Activated CD4-positive, CD25-positive, alpha-beta regulatory T cell treated with anti-CD3 and anti-CD28 coated beads, Interleukin-2, amount 50 U/mL, for 72 hours (primary cell): ENCODE measurements at places on chromosomes 13 and 19.

GRCh38 chr19:36030264-36031148, 2.2 kb downstream of the CLIP3 start:
- no peak for DNase-seq

GRCh38 chr13:97353927-97354675, 79.9 kb upstream of the RAP2A start:
- DNase-seq, result no peak

DNA sequence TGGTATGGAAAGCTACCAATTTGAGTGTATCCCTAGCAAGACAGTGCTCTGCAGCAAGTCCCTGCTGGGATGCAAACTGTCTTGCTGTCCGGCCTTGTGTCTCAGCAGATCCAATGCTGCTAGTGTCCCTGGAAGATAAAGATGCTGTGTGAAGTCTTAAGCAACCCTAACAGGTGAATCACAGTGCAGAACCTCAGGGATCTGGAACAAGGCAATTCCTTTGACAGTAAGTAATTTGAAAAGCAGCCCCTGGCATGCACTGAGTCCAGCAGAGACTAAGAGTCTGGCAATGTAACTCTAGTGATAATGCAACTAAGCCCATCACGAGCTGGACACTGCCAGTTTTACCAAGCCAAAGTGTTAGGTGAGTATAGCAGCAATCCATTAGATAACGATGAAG, 1.7 kb upstream of the UCHL3 start:
- DNase-seq, result no peak

DNA sequence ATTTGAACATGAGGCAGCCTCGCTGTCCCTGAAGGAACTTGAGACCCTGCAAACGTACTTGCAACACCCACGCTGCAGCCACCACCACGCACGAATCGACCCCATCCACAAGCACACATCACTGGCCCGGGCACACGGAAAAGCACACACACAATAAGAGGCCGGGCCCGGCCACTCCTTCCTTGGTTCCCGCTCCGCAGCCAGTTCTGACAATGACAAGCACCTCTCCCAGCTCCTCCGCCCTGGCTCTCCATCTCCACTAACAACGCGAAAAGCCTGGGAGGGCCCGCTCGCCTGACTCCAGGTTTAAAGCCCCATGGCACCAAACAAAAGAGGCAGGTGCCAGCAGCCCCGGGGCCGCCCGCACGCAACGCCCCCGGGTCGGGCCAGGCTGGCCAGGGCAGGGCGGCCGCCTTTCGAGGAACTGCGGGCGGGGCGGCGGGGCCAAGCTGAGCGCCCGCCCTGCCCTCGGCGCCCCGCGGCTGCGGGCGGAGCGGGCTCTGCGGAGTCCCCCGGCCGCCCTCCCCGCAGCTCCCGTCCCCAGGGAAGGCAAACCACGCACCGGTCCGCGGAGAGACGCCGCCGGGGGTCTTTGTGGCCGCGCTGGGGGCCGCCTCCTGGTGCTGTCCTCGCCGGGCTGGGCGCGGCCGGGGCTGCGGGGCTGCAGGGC, 495 bp downstream of the DCLK1 start:
- DNase-seq, result no peak

DNA sequence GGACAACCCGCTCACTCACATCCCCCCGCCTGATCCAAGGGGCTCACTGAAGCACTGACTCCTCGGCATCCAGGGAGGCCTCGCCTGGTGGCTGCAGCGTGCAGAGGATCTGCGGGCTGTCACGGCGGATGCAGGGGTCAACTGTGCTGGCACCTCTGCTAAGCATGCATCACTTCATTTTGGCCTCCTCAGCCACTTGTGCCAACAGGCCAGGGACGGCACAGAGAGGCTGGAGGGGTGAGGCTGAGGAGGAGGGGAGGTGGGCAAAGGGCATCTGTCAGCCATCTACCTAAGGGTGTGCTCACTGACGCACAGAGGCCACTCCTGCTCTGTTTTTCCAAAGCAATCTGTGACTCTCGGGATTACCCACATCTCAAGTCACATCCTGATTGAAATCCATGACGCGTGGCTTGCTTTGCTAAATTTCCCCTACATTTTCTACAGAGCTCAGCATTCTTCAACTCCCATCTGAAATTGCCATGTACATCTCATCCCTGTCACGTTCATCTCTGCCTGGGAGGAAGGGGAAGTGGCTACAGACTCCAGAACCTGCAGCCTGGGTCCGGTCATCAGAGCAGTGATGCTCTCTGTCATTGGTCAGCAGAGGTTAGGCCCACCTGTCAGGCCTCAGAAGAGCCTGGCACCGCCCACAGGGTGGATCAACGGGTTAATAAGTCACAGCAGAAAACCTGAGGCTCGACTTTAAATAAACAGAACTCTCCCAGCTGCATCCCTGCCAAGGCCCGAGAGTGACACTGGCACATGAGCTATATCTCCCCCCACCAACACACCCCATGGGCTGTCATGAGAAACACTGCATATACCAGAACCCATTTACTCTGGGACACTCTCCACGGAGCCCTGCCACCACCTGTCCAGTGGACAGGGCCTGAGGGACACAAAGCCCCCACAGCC, 17.6 kb downstream of the ELL start:
- no peak for DNase-seq

GRCh38 chr13:50979187-50979586, 69.6 kb downstream of the RNASEH2B start:
- no peak for DNase-seq

DNA sequence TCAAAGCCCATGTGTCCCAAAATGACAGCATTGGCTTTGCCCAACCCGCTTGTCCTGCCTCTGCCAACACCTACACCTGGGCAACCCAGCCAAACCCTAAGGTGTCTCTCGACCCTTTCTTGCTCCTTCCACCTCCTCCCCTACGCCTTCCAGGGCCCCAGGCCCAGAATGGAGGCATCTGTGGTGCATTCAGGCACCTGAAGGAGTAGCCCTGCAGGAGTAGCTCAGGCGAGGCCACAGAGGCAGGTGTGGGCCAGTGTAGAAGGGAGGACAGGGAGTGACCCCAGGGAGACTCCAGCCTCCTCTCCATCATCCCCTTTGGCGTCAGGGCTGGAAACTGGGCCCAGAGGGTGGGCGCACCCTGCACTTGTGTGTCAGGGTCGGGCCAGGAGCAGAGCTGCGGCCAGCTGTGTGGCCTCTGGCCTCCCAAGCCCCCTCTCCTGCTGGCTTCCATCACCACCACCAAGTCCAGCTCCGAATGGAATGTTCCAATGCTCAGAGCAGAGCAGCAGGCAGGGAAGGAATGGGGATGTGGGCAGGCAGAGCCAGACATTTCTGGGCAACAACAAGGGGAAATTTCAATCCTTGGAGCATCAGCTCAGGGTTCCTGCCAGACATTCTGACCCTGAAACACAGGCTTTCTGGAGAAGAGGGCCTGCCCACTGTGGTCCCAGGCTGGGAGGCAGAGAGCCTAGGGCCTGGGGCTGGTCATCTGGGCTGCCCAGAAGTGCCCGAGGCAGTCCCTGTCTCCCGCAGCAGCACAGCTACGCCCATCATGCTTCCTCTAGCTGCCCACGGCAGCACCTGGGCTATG, 16.4 kb downstream of the PLEKHF1 start:
- DNase-seq, result no peak

DNA sequence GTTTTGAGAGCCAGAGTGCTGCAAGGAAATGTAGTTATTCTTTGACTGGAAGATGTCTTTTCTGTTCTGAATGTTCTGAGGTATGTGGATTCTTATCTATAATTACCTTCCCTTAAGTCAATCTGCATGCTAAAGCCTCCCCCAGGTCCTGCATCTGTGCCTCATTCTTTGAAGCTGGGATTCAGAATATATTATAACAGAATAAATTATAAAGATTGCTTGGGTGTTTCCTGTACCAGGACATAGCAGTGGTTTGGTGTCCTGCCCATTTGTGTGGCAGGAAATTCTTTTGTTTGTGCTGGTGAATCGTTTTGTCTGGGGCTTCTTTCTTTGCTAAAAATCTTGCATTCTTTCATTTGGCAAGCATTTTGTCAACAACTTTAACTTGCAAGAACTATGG, 60.2 kb downstream of the ITGBL1 start:
- DNase-seq, result no peak

GRCh38 chr13:43482026-43482425, 304.7 kb downstream of the ENOX1 start:
- DNase-seq, result no peak

GRCh38 chr13:43153436-43154090, 130.2 kb downstream of the DNAJC15 start:
- no peak for DNase-seq

GRCh38 chr13:99689955-99690354, 188.7 kb downstream of the TM9SF2 start:
- DNase-seq, result no peak

- no peak for DNase-seq
Measured at GRCh38 chr13:99124794-99125316, 75.8 kb upstream of the UBAC2 start.

DNA sequence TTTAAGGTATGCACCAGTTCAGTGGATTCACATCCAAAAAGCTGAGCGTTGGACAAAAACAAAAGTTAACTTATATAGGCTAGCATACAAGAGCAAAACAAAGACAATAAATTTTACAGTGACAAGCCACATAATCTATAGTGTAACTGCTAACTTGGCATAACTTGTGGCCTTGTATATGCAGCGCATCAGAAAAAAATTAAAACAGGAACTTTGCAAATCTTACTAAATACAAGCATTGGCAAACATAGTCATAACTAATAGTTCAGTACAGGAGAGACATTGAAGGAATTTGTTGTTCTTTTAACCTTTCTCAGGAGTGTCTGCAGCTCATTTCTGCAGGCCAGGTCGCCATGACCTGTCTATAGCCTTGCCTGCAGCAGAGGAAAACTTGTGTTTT, 54.6 kb downstream of the OR10H4 start:
- no peak for DNase-seq
